GM19239 (cell line): ENCODE measurements at places on chromosomes 2 and 18.
A peak's percentile ranks its signal among the peaks of the same experiment; 100 is the strongest.

- DNase-seq = no peak
Observed at GRCh38 chr2:54053830-54054229, 61.6 kb upstream of the ACYP2 start.

GRCh38 chr18:25621144-25621543 lies 269.2 kb upstream of the ZNF521 start:
- DNase-seq = no peak

- no peak for DNase-seq
Observed at GRCh38 chr2:28185153-28185552, 207.5 kb upstream of the FOSL2 start.

GRCh38 chr2:241052677-241053360 lies 49.3 kb downstream of the MTERF4 start:
- no peak for DNase-seq

GRCh38 chr2:33230195-33230594 lies 246.3 kb upstream of the RASGRP3 start:
- DNase-seq = no peak

GRCh38 chr2:70089220-70089982 lies 2.1 kb downstream of the PCBP1 start:
- DNase-seq = no peak

DNA sequence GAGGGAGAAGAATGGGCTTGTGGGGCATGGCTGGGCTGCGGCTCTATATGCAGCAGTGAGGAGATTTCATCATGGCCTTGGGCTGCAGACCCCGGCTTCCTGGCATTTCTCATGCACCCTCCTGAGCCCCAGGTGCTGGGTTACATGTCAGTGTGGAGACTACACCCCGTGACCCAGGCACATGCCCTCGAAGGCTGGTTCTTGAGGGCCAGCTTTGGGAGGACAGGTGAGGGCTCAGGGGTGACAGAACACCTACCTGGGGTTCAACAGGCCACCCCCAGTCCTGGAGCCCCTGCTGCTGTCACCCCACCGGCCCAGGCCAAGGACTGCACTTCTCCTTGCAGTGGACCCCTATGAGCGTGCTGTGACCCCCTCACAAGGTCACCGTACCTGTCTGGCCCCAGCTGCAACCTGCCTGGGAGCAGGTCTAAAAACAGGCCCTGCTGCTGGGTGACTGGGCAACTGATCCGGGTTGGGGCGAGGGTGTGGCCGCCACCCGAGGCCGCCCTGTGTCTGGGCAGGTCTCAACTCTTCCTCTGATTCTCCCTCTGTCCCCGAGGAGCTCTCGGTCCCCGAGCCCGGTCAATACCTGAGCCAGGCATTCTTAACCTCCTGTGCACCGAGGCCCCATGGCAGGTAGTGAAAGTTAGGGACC lies 94.8 kb upstream of the OTOS start:
- no peak for DNase-seq

- DNase-seq = no peak
Observed at GRCh38 chr2:230582851-230583283, 129.8 kb upstream of the CAB39 start.

- no peak for DNase-seq
Observed at GRCh38 chr2:149200109-149200520, 130.3 kb upstream of the LYPD6 start.

GRCh38 chr2:234286118-234286598 lies 210.7 kb downstream of the ARL4C start:
- no peak for DNase-seq

DNA sequence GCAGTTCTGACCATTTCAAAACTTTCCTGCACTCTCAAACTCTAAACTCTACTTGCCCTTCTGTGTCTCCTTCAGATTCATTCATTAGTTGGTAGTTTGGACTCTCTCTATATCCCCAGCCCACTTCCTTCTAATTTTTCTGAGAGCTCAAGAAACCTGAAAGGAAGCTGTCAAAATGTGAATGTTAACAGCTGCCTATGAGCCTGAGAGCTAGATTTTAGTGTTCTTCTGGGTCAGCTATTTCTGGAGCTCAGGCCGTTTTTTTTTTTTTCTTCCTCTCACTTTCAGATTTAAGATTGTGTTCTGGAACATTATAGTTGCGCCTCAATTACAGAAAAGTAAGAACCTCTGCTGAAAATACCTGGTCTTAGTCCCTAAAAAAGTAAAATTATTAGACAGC lies 73.1 kb downstream of the RTN4 start:
- DNase-seq = peak; percentile 24

- no peak for DNase-seq
Observed at GRCh38 chr18:79736230-79736629, 56.6 kb downstream of the CTDP1 start.

DNA sequence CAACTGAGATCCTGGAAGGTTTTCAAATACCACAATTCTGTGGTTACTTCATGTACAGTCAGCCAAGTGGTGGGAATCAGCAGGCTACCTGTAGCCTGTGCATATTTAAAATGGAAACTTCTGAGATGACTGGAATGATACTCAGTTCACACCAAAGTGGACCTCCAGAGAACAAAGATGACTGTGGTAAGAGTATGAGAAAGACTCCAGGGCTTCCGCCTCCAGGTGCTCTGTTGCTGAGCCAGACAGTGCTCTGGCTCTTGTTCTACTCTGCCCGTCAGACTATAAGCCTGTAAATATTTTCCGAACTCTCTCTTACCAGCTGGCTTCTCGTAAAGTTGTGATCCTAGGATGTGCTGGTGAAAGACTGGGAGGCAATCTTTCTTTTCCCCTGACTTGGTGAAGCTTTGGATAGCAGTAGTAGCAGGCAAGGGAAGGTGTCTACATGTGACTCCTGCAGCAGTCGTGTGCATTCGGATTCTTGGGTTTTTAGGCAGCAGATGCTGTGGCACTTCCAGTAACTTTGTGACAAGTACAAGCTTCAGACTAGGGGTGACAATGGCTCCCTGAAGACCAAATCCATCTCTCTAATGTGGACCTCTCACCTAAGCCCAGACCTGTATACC lies 23.1 kb downstream of the ST3GAL5 start:
- DNase-seq = no peak

DNA sequence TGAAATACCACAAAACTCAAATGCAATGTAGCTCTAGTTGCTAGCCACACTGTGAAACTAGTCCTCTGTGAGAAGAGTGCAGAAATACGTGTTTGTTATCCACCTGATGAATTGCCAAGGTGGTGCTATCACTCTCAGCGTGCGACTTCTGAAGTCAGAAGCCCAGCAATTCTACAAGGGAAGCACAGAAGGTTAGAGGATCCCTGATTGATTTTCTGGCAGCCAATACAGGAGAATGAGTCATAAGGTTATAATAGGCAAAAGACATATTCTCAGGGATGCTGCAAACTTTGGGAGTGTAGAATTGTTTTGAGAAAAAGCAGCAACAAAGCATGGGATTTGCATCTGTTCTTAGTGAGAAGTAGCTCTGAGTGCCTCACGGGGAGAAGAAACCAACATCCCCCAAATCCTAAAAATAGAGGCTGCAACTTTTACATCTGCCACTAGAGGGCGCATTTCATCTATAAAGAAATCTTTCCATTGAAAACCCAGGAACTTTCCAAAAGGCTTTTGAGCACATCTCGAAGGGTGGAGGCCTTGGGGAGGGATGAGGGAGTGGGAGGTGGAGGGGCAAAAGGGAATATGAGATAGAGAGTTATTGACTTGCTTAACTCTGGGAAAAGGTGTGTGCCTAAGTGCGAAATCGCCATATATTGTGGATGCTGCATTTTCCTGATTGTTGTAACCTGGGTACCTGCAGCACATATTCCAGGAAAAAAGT lies 78.0 kb downstream of the TMEM182 start:
- peak; percentile 9 for DNase-seq

DNA sequence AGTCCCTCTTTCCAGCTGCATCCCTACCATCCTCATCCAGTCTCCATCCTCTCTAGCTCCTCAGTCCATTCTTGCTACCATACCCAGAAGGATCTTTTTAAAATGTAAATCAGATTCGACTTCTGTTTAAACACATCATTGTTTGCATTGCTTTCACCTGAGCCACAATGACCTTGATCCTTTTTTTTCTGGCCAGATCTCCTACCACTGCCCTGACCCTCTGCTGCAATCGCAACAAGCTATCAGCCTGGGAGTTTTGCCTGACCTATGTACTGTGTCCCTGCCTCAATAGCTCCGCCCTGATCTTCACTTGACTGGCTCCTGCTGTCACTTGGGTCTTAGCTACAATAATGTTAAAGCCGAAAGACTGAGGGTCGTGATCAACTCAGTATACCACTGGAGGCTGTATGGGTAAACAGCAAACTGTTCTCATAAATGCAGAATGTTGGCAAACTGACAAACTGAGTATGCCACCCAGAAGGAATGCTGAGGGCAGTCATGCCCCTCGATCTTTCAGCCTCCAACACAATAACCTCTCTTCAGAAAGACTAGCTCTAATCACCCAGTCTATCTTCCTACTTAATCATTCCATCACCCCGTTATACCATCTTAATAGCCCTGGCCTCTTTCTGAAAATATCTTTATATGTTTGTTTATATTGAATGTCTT lies 2.6 kb upstream of the RBM43 start:
- no peak for DNase-seq

DNA sequence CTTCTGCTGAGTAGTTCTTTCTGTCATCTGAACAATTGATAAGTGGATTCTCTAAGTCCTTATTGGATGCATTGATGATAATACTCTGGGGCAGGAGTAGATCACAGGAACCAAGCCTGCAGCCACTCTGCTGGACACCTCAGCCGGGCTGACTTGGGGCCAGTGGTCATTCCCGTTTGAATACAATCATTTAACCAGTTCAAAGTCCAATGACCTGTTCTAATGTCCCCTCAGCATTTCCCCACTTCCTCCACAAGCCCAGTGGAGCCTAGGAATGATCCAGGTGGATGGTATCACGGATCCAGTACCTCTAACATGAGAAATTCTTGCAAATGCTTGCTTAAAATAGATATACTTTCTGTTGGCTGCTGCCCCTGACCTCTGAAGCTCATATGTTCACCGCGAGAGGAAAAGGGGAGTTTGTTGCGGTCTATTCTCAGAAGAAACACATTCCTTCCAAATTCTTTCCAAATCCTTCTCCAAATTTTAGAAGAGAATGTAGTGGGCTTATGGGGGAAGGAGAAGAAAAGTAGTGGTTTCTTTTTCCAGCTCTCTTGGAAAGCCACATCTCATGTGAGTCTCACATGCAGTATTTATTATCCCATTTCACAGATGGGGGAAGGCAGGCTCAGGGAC lies 170.9 kb downstream of the INHBB start:
- no peak for DNase-seq
